Inflammatory macrophage (primary cell): ENCODE measurements at places on chromosomes 11 and 22.

- peak; percentile 46 for DNase-seq
Measured at GRCh38 chr22:22948651-22949571, 61.3 kb downstream of the IGLL5 start.

DNA sequence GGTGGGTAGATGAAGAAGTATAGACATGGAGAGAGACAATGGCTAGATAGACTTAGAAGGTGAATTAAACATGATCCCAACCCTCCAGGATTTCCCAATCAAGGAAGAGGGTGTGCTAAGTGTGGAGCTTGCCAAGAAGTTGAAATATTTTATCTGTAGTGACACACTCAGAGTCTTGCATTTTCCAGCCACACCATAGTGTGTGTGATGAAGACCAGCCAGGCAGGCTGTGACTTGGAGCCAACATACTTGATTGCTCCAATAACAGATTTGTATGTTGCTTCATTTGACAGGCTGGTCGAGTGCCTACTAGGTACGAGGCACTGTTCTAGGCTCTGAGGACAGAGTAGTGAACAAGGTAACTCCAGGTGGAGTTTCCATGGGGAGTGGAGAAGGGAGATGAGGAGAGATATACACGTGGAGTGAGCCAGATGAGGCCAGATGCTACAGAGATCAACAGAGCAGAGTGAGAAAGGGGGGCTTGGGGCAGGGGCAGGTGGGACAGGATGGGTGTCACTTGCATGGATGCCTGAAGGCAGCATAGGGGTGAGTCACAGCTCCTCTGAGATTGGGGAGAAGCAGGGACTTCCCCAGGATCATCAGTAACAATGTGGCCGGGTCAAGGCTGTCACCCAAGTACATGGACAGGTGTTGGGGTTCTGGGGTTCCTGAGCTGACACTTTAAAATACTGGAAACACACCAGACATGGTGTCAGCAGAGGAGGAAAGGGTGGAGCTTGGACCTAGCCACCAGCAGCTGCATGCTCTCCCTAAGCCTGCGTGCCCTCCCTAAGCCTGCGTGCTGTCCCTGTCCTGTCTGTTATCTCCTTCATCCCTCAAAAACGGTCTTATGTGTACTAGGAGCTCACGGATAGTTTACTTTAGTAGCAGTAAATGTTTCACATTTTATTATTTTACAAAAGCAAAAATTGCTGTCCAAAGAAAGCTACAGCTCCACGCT, 23.6 kb downstream of the PDGFB start:
- no peak for DNase-seq

DNA sequence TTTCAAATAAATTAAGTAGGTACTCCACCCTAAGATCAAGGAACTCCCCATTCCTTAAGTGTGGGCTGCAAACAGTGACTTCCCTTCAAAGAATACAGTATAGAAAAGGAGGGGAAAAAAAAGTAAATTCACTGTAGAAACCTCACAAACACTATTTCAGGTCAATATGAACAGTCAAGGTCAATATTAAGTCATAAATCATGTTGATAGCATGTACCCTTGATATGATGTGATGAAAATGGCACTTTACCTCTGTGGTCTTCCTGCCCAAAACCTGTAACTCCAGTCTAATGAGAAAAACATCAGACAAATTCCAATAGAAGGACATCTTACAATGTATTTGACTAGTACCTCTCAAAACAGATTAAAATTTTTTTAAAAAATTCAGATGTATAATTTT, 8.2 kb downstream of the CKAP5 start:
- no peak for DNase-seq

DNA sequence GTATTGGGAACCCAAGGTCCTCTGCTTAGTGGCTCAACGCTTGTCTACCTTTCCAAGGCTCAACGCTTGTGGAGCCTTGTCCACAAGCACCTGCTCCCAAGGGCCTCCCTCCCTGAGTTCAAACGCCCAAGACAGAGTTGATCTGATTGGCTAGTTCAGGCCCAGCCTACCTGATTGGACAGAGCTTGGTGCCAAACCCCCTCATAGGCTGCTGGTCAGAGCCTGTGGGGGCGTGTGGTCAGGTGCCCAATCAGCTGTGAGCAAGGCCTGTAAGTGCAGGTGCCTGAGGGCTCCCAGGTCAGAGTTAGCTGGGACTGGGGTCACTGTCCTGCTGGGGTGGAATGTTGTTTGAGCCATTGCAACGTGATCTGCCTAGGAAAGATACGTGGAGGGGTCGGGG, 16.9 kb upstream of the TMPRSS6 start:
- no peak for DNase-seq

DNA sequence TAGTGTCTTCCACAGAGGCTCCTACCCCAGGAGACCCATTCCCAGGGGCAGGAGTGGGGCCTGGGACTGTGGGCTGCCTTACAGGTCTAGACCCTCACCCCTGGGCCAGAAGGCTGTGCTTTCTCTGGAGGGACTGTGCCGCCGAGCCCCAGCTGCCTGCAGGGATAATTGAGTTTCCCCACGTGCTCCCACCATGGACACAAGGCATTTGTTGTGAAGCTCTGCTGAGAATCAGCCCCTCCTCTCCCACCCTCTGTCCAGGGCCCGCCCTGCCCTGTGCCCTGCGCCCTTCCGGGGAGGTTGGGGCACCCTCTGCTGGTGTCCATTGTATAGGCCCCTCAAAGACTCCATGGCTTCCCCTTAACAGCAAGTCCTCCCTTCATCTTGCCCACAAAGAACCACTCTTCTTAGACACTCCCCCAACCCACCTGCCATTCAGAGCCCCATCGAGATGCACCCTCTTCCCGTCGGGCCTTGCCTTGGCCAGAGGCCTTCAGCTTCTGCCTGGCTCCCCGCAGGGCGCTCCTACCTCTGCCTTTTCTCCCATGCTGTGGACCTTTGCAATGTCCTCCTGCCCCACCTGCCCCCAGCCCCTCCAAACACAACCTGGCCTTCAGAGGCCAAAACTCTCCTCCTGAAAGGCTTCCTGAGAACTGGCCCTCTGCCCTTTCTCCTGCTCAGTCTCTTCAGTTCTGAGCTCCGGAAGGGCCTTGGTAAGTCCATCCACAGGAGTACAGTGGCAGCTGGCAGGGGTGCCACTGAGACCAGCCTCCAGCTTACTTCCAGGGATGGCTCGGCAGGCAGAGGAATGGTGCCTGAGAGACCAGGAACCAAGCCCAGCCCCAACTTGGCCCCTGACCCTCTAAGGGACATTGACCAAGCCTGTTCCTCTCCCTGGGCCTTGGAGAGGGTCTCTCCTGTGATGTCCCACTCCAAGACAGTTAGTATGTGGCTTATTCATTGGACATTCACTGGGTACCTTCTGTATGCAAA, 22.4 kb downstream of the DUSP8 start:
- no peak for DNase-seq

GRCh38 chr11:10478574-10479550, 23.8 kb downstream of the AMPD3 start:
- no peak for DNase-seq

- no peak for DNase-seq
Measured at GRCh38 chr11:76617553-76618265, 52.8 kb downstream of the LRRC32 start.

- no peak for DNase-seq
Measured at GRCh38 chr11:33640730-33641371, 59.8 kb downstream of the C11orf91 start.

DNA sequence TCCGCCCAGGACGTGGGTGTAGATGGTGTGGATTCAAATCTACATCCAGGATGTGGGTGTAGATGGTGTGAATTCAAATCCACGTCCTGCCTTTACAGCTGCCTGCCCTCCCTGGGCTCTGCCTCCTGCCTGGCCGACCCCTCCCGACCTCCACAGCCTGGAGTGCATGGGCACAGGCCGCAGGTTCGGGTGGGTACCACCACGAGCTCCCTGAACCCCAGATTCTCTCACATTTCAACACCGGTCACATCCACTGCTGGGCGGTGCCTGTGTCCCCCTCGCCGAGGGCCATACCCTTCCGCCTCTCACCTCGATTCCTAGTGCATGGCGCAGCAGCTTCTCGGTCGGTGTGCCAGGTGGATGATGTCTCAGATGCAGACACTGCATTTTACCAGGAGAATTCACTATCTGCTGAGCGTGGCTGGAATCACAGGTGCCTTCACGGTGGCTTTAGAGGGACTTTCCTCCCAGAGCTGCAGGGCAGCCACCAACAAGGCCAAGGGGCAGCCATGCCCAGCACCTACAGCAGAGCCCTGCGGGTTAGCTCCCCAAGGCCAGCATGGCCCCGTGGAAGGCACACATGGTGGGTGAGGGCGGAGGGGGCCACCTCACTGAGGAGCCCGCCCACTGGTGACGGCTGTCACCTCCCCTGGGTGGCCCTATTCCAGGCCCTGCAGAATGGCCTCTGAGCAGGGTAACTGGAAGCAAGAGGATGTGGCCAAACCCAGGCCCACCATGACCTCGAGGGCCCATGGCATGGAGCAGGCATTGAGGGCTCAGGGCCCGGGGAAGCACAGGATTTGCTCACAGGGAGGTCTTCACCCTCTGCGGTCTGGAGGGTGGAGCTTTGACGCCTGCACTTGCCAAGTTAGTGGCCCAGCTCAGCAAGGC, 638.5 kb downstream of the TBC1D22A start:
- DNase-seq, result no peak

DNA sequence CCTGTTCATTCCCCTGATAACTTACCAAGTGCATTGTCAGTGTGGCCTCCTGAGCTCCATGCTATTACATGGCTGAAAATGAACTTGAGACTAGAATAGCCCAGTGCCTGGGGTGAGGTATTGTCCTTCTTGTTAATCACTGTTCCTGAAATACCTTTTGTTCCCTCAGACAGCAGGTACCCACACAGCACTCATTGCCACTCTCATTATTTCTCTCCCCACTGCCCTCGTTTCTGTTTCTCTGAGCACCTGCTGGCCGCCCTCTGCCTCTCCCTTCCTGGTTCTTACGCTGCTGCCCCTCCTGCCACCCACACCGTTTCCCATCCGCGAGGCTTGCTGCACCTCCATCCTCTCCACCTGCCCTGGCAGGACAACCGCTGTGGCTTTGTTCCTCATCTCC, 36.9 kb upstream of the RAB1B start:
- DNase-seq, result no peak

DNA sequence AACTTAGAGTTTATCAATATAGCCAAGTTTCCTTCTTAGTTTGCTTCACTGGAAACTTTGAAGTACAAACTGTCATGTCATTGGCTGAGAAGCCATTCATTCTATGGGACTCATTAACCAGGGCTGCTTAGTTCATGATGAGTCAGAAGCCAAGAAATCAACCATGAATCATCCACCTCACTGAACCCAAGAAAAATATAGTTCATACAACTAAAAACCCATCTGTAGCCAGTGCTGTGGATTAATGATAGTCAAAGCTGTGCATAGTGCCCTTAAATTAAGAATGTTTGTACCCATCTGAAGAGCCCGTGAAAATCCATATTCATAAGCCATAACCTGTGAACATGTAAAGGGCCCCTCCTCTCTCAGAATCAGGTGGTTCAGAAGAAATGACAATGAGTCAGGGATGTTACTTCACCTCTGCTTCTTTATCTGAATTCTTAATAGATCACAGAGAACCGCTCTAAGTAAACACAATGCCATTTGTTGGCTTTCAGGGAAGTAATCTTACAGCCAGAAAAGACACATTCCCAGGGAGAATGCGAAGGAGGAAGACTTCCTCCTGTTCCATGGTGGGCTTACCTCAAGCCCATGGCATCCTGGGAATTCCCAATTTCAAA, 25.4 kb downstream of the MMP20 start:
- DNase-seq, result peak; percentile 78

DNA sequence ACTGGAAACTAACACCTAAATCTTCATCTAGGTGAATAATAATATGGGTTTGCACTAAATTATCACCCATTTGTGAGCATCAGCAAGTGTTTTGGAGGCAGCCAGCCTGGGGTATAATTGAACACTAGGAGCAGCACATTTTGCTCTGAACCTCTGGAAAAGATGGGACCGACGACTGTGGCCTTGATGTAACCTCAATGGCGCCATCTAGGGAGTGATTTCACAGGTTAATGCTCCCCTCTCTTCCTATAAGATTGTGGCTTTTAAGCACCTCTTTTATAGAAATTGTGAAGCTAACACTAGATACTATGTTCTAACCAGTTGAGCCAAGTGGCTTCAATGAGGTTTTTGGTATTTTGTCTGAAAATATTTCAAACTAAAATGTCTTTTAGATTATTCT, 203.7 kb downstream of the NELL1 start:
- DNase-seq, result no peak

DNA sequence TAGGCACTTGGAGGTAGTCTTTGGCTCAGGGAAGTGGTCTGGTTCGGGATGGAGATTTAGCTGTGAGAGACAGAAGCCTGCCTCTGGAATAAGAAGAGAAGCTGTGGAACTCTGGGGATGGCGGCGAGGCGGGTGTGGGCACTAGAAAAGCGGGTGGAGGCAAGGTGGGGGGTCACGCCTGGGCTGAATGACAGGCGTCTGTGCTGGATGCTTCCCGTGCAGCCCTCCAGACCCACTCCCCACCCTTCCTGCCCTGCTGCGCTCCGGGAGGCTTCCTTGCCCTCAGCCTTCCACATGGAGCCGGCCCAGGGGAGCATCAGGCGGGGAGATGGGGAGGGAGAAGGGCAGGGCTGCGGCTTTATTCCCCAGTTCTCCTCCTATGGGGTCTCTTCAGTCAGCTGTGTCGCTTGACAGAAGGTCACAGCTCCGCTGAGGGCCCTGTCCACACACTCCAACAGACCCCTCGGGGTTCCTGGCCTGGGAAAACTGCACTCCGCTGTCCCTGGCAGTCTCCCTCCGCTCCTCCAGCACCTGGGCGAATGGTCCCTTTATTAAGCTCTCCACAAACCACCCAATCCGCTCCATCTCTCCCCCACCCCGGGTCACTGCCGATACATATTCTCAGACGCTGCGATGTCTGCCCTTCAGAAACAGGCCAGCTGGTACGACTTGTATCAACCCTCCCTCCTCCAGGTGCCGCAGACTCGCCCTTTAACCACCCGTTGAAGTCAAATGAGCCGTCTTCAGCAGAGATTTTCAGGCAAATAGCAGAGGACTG, 6.2 kb downstream of the DNAJB13 start:
- DNase-seq, result no peak

- no peak for DNase-seq
Measured at GRCh38 chr11:34075178-34075820, 23.8 kb downstream of the CAPRIN1 start.

DNA sequence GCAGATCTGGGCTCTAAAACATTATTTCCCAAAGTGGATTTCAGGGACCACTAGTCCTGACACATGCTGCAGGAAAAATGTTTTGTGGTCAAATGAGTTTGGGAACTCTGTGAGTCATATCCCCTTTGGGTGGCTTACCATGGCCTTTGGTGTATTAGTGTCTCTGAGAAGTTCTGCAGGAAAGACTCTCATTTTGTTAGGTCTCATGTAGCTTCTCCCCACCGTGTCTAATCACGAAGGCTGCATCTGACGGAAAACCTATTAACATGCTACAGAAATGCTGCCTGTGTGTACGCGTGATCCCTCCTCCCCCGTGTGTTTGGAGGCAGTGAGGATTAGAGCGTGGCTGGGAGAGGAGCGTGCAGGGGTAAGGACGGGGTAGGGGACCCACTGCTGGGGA, 191.7 kb downstream of the ST3GAL4 start:
- DNase-seq, result no peak

GRCh38 chr11:68027667-68028066, 2.8 kb upstream of the NDUFS8 start:
- no peak for DNase-seq

- DNase-seq, result no peak
Measured at GRCh38 chr11:8229299-8230177, 34.1 kb downstream of the LMO1 start.
